GM12892 (cell line): ENCODE measurements at places on chromosomes 4 and X.

DNA sequence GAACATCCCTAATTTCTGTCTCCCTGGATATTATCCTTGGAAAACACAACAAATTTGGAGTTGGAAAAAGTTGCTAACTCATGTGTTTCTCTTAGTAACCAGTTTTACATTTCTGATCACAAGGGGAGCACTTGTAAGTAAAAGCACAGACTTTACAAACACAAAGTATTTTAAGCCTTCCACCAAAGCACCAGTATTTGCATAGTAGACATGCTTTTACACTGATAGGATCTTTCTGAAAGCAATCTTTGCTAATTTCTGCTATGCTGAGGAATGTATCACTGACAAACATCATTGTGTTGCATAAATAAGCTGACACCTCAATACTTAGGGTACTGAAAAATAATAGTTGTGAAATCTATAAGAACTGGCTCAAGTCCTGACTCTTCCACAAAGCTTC lies 100.6 kb downstream of the MID1 start:
- no peak for DNase-seq

DNA sequence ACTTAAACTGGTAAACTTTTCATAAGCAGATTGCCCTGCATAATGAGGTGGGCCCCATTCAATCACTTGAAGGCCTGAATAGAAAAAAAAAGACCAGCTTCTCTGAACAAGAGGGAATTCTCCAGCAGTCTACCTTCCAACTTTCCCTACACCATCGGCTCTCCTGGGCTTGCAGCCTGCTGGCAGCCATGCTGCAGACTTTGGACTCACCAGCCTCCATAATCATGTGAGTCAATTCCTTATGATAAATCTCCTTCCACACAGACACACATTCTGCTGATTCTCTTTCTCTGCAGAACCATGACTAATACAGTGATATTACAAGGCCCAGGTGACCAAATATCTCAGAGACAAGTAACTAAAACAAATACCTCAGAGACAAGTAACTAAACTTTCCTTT lies 113.8 kb upstream of the WDR17 start:
- DNase-seq = no peak

DNA sequence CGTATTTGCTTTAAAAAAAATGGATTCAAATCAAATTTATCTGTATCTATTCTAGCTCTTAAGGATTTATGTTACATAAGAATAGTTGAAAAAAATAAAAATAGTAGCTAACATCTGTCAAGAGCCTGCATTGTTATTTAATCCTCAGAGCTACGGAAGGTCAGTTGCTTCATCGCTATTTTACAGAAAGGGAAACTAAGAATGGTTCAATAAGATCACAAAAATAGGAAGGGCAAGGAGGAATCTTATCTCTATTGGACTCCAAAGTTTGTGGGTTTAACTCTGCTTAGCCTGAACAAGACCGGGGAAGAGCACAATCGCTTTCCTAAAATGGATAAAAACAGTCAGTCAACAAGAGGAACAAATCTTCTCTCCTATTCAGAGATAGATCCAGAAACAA lies 270.2 kb upstream of the SMIM31 start:
- DNase-seq = no peak

DNA sequence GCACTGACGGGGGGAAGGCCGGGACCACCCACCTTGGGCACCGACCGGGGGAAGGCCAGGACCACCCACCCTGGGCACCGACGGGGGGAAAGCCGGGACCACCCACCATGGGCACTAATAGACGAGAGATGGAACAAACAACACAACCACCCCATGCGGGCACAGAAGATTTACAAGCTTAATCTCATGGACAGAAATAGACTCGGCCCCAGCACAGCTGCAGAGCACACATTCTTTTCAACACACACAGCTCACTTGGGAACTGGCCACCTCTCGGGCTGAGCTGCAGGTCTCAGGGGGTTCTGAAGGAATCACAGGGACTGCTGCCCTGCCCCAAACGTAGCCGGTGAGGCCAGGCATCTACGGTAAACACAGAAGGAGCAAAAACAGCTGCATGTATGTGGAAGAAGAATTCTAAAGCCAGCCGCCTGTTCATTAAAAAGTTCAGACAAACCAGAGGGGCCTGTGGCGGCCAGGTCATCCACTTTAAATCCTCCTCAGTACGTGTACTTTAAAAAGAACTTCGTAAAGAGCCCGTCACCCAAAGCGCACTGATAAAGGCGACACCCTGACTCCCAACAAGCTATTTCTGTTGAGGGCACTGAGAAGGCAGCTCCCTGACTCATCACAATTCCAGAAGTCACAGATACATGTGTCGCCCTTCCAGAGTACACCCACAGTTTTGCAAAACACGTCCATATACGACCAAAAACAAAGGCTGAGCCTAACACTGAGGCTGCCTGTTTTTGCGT lies 17.7 kb downstream of the PPP2R3B start:
- no peak for DNase-seq

DNA sequence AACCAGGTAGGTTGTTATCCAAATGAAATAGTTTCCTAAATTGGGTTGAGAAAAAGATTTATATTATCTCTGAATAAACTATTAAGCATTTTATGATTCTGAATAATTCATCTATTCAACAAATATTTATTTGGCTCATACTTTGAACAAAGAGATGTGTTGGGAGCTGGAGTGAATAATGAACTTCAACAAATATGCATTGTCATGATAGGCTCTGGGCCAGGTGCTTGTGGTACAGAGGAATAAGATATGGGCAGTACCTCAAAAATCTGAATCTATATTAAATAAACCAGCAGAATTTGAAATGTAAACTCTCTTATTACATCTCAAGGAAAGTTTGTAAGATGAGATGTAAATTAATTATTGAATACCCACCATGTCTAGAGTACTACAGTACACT lies 75.7 kb upstream of the DCLK2 start:
- DNase-seq = no peak

- DNase-seq = no peak
Measured at GRCh38 chrX:138638996-138639395, 72.5 kb downstream of the FGF13 start.

GRCh38 chr4:38308728-38309311 lies 348.6 kb downstream of the PTTG2 start:
- DNase-seq = no peak

- DNase-seq = no peak
Measured at GRCh38 chrX:23380581-23380980, 45.9 kb downstream of the PTCHD1 start.

DNA sequence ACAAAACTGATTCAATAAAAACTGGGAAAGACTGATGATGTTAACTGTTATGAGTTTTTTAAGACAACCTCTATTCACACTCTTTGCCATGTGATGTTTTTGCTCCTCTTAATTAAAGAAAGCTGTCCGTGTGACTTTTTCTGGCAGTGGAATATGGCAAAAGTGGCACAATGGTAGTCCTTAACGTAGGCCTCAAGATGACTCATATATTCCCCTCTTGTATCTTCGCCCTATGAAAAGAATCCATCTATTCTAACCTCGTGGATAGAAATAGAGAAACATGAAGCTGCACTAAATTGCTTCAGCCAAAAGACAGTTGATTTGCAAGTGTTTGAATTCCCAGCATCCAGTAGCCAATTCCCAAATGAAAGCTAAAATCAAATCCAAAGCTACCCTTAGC lies 603.8 kb upstream of the PCDH7 start:
- DNase-seq = no peak

DNA sequence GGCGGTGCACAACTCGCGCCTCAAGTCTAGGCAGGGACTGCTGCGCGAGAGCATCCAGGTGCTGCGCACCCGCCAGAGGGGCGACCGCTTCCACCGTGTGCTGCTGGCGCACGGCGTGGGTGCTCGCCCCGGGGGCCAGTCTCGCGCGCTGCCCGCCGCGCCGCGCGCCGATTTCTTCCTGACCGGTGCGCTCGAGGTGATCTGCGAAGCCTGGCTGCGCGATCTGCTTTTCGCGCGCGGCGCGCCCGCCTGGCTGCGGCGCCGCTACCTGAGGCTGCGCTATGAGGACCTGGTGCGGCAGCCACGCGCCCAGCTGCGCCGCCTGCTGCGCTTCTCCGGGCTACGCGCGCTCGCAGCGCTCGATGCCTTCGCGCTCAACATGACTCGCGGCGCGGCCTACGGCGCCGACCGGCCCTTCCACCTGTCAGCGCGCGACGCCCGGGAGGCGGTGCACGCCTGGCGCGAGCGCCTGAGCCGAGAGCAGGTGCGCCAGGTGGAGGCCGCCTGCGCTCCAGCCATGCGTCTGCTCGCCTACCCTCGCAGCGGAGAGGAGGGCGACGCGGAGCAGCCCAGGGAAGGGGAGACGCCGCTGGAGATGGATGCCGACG lies 1.3 kb downstream of the CHST7 start:
- no peak for DNase-seq

- no peak for DNase-seq
Measured at GRCh38 chr4:125728568-125728967, 413.8 kb downstream of the FAT4 start.

GRCh38 chrX:40542972-40543371 lies 37.8 kb upstream of the ATP6AP2 start:
- DNase-seq = no peak

GRCh38 chrX:153450114-153450948 lies 4.5 kb upstream of the TREX2 start:
- no peak for DNase-seq

- no peak for DNase-seq
Measured at GRCh38 chr4:7852568-7853185, 87.0 kb downstream of the AFAP1 start.

GRCh38 chrX:27890611-27891010 lies 82.8 kb downstream of the MAGEB10 start:
- no peak for DNase-seq

DNA sequence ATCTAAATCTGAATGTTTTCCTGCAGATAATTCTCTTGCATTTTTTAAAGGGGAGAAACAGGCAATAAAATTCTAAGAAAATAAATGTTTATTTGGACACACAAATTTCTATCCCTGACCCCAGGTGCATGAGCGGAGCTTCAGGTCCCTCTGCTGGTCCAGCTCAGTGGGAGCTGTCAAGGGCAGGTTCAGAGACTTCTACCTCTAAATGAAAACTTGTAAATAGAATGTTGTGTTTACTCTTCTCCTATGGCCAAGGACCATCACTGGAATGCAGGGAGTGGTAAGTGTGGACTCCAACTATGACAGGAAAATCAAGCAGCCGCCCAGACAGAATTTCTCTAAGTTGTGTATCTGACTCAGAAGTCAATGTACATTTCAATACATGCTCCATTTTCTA lies 148.6 kb upstream of the TTC29 start:
- DNase-seq = no peak
